Pericardium fibroblast (primary cell): ENCODE measurements at places on chromosomes 1 and 21. TPM values are rescaled to one million over a fixed set of nuclear protein-coding genes. Genes with fewer than 3 reads are reported as not detected.

Gene LPAR3
- 0.51 and 0.58 TPM in 2 replicates for total RNA-seq

Gene CLIC6
- total RNA-seq = not detected in 2 replicates

Gene CNIH4
- total RNA-seq = 33.4 and 46.2 TPM in 2 replicates

Gene RCOR3
- total RNA-seq = 14.9 and 17.3 TPM in 2 replicates

Gene SLC44A3
- total RNA-seq = 0.34 and 0.70 TPM in 2 replicates

Gene PKNOX1
- 7.4 and 9.7 TPM in 2 replicates for total RNA-seq

Gene CDK18
- 2.2 and 7.4 TPM in 2 replicates for total RNA-seq

Gene IL22RA1
- not detected in 2 replicates for total RNA-seq

Gene CAMK1G
- 0.58 TPM in 1 of 2 replicates, not detected in the other for total RNA-seq

Gene PCBP3
- 6.0 and 16.7 TPM in 2 replicates for total RNA-seq

Gene LEPR
- 6.0 and 25.3 TPM in 2 replicates for total RNA-seq

Gene CTSE
- not detected in 2 replicates for total RNA-seq

Gene GPR25
- not detected in 2 replicates for total RNA-seq

Gene AKIRIN1
- 40.3 and 49.5 TPM in 2 replicates for total RNA-seq

Gene SLC45A1
- total RNA-seq = 2.8 and 3.0 TPM in 2 replicates

Gene GREM2
- 0.43 TPM in 1 of 2 replicates, not detected in the other for total RNA-seq

Gene PIGM
- total RNA-seq = 2.3 TPM in 2 replicates
